Stimulated activated CD8-positive, alpha-beta memory T cell treated with anti-CD3 and anti-CD28 coated beads, Interleukin-15, amount 100 ng/mL, for 24 hours (primary cell): ENCODE measurements at places on chromosomes 5 and 9.

GRCh38 chr9:21711504-21711903 lies 90.9 kb upstream of the MTAP start:
- DNase-seq, result no peak

DNA sequence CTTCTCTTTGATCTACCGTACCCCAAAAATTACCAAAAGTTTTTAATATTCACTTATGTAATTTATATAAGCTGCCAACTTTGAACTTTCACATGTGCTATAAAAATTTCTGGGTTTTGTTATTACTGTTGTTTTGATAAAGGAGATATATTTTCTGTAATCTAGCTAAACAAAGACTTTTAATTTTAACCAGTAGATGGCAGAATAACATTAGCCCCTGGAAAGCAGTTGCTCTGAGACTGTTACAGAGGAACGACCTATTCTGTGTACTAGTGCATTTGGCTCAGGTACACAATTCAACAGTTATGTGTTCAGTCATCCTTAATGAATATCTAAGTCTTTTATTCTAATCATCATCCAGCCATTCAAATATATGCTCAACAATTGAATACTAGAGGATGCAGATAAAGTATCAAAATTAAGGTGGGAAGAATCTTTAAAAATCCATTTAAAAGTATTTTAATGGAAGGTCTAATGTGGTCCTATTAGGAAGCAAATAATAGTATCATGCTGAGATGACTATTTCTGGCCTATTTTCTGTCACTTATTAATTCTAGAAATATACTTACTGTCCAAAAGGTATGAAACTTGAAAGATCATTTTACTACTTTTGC lies 8.6 kb downstream of the KLHL9 start:
- DNase-seq, result no peak

GRCh38 chr9:84404095-84404686 lies 63.6 kb upstream of the SLC28A3 start:
- DNase-seq, result no peak

- no peak for DNase-seq
These were observed 247.5 kb upstream of the TUT7 start for GRCh38 chr9:86601697-86602096.
